ENCODE measurements at places on chromosomes 11 and 22.

DNA sequence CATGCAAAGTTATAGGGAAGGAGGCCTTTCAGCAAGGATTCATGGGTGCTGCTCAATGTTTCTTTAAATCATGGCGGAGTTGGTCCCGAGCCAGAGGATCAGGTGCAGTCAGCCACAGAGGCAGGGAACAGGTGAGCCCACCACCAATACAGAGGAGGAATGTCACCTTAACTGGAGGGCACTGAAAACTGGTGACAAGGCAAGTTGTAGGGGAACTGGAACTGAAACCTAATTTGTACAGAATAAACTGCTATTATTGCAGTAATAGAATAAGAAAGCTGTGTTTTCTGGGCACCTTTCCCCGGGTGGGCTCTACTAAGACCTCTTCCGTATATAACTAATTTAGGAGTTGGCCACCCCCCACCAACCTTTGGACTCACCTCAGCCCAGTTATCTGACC is 296.0 kb upstream of the NARS2 start:
- no peak for DNase-seq

GRCh38 chr11:92104349-92104748 is 120.3 kb upstream of the FAT3 start:
- no peak for DNase-seq

- DNase-seq, result peak; percentile 18
Observed at GRCh38 chr11:7490535-7490934, 5.2 kb downstream of the OLFML1 start.

DNA sequence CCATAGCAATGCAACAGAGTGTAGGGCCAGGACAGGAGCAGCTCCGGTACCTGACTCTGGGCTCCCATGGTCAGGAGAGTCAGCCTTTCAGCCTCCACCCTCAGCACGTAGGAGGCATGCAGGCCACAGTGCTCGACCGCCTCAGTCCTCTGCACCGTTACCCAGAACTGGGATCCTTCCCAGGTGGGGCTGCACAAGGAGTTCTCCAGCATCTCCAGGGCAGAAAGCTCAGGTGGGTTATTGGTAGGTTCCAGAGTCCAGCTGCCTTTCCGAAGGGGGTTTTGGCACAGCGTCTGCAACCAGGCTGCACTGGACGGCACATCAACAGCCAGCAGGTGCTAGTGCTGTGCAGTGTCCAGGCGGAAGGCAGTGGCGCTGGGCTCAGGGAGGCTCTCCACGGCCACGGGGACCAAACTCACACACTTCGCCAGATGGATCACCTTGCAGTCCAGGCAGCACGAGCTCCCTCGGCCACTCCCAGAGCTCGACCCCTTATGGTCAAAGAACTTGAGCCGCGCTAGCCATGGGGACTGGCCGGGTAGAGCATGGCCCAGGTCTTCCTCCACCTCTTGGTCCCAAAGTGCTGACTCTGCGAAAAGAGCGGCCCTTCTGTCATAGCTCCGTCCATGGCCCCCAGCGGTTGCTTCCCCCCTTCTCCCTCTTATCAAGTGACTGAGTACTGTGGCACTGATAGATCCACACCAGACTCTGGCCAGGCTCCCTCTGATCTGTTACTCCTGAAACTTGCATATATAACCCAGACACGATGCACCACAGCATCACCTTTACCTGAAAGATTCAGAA is 6.9 kb upstream of the PHOX2A start:
- no peak for DNase-seq

- DNase-seq, result peak; percentile 68
Observed at GRCh38 chr11:127042445-127042844, 41.9 kb upstream of the KIRREL3 start.

DNA sequence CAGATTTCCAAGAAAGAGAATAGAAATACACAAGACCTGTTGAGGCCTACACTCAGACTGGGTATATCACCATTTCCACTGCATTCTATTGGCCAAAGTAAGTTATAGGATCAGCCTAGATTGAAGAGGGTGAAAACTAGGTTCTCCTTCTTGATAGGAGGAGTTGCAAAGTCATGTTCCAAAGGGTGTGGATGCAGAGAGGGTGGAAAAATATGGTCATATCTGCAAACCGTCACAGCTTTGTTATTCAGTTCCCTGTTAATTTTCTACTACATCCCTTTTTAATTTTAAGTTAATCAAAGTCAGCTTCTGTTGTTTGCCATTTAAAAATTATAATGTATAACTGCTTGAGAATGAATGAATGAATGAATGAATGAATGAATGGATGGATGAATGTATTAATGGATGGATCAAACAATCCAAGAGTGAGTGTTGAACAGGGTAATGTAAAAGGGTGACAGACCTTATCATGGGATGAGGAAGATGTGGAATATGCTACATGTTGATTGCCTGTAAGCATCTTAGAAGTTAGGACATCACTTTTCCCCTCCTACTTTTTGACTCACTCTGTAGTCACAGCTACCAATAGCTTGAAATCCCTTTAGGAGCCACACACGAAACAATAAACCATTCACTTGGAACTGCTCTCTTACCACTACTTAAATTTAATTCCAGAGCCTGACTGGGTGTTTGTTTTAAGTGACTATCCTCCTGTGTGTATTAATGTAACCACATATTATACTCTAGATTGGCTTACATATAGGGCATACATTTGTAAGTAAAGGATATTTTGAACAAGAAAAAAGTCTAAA is 121.5 kb downstream of the CCDC34 start:
- DNase-seq, result peak; percentile 63

DNA sequence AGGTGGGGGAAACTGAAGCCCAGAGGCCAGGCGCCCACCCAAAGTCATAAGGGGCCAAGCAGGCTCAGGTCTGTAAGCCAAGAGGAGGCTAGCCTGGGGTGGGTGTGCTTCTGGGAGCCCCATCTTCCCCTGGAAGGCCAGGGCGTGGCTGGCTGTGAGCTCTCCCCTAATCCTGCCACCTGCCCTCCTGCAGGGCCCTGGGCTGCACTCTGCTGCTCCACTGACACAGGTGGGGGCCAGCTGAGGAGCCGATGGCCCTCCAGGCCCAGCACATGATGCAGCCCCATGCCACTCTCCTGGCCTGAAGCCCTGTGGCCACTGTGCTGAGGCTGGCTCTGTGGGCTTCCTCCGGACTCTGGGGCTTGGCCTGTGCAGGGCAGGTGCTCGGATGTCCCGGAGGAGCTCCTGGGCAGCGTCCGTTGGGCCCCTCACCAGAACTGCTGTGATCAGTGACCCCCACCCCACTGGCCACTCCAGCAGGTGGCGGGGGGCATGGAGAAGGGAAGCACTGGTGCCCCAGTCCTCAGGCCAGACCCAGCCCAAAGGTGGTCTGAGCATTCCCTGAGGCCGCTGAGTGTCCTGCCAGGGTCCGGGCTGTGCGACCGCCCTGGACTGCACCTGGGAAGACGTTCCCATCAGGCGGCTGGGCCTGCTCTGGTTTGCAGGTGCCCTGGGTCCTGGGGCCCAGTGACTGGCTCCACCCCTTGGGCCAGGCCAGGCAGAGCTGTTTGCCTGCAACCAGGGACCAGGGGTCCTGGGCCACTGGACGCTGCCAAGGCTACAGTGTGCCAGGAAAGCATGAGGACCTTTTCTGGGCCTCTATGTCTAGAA is 8.5 kb downstream of the PIM3 start:
- no peak for DNase-seq

DNA sequence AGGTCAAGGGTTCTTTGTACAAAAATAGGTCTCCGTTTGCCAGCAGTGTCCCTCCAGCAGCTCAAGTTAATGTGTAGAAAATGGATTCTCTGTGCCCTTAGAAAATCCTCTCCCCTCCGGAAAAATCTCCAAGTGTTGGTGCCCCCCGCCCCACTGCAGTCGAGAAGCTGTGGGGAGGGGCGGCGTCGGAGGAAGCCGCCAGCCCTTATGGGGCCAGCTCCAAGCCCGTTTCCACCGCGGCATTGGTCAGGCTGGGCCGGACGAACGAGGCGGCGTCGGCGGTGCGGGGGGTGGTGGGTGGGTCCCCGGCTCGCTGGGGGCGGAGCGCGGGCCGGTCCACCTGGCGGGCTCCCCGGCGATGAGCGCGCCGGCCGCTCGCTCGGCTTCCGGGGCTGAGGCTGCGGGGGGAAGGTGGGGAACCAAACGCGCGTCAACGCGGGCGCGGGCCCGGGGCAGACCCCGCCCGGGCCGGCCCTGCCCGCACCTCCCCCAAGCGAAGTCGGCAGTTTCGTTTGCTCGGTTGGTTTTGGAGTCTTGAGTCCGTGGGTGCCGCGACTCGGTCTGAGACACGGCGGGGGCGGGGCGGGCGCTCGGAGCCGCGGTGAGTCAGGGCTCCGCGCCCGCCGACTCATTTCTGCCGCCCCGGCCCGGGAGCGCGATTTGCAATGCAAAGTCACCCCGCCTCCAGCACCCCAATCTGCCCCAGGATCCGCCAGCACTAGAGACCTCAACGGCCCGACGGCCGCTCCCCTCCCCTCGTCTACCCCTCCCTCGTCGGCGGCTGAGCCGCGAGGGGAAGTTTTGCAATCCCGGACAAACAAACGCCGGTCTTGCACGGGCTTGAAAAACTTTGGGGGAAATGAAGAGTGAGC is 1.4 kb downstream of the ASCL2 start:
- no peak for DNase-seq

DNA sequence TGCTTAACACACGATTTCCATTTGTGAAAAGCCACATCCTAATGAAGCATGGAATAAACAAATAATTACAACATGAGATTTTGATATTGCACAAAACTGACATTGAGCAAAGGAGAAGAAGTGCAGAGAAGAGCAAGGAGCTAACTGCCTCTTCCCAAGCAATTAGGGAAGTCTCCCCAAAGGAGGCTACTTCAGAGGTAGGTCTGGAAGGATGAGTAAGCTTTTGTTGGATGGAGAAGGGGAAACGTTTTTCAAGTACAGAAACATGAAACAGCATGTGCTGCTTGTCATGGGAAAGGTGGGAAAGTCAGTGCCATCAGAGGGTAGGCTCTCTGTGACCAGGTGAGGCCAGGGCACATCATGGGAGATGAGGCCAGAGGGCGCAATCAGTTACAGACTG is 132.2 kb upstream of the SESN3 start:
- DNase-seq, result no peak

DNA sequence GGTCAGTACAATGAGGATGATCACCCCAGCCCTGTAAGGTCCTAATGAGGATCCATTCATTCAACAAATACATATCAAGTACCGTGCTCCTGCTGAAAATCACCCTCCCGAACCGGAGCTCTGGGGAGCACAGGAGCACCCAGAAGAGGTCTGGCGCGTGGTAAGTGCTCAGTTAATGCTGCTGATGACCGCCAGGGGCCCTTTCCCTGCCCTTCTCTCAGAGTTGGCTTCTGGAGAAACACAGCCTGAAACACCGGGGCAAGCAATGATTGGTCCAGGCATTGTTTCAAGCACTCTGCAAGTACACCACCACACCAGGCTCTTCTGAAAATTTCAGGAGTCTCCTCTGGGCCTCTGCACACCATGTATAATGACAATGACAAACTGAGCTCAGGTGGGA is 3.8 kb upstream of the CCDC86 start:
- no peak for DNase-seq

DNA sequence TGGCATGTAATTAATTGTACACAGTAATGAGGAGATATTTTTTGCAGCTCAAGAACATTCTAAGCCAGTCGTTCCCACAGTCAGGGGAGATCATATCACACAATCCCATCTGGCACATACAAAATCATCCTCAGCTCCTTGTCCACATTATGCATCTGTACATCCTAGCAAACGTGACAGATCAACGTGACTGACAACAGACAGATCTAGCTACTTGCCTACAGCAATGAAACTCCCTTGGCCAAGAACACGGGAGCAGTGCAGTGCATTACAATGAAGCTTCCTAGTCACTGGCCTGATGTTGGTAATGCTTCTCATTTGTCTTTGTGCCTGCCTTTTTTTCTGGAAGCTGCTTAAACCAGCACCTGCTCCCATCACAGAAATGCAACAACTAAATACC is 24.5 kb upstream of the GUCY1A2 start:
- DNase-seq, result no peak

DNA sequence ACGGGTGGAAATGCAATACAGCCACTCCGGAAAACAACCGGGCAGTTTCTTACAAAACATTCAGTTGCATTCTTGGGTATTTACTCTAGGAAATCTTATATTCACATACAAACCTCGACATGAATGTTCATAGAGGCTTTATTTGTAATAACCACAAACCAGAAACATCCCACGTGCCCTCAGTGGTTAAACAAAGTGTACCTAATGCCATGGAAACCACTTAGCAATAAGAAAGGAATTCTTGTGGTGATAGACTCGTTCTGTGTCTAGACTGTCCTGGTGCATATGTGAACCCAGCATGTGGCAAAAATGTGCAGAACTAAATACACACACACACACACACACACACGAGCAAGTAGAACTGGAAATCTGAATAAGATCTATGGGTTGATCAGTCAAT is 1073.3 kb downstream of the TBC1D22A start:
- peak; percentile 3 for DNase-seq

GRCh38 chr11:112724496-112724790 is 236.8 kb upstream of the NCAM1 start:
- no peak for DNase-seq

- DNase-seq, result no peak
Observed at GRCh38 chr11:287821-288477, 977 bp upstream of the PGGHG start.

GRCh38 chr22:50271519-50271970 is 1.4 kb upstream of the MAPK11 start:
- DNase-seq, result peak; percentile 64

DNA sequence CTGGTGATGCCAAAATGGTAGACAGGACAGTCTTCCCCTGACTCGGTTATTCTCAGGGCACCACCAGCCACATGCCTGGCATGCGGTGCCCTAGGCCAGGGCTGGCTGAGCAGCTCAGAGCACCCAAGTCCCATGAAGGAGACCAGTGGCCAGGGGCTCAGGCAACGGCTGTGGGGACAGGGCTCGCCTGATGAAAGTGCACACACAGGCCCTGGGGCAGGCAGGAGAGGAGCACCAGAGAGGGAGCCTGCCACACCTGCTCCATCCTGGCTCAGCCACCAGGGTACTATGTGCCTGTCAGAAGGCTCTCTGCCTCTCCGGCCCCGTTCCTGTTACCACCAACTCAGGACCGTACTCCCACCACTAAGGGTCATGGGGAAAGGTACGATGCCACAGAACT is 12.1 kb downstream of the ELFN2 start:
- no peak for DNase-seq

DNA sequence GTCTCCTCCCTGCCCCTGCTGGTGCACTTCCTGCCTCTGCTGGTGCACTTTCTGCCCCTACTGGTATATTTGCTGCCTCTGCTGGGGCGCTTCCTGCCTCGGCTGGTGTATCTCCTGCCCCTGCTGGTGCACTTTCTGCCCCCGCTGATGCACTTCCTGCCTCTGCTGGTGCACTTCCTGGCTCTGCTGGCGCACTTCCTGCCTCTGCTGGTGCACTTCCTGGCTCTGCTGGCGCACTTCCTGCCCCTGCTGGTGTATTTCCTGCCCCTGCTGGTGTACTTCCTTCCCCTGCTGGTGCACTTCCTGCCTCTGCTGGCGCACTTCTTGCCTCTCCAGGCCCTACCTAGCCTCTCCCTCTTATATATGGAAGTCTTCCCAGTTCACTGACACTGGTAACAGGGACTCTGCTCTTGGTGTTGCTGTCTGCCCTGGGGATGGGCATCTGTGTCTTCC is 10.1 kb downstream of the MTFP1 start:
- DNase-seq, result no peak

DNA sequence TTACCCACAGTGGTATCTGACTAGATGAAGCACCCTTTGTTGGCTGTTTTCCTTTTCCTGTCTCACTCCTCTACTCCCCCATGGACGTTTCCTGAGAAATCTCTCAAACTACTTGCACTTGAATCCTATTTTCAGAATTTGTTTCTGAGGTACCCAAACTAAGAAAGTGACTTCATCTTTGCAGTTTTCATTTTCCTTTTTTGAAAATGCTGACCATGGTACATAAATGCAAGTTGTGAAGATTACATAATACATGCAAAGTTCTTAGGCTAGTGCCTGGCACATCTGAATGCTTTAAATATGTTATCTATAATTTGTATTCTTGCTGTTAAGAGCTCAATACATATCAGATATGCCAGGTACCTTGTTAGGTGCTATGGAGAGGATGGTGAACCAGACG is 644.7 kb upstream of the TENM4 start:
- DNase-seq, result no peak

Data from EL (cell line).